ENCODE measurements at places on chromosomes 4 and X.
A peak's percentile ranks its signal among the peaks of the same experiment; 100 is the strongest.

- DNase-seq, result no peak
These were observed 93.7 kb downstream of the C4orf33 start for GRCh38 chr4:129189630-129190029.

- DNase-seq, result peak; percentile 64
These were observed 1.1 kb downstream of the CRMP1 start for GRCh38 chr4:5891563-5892322.

DNA sequence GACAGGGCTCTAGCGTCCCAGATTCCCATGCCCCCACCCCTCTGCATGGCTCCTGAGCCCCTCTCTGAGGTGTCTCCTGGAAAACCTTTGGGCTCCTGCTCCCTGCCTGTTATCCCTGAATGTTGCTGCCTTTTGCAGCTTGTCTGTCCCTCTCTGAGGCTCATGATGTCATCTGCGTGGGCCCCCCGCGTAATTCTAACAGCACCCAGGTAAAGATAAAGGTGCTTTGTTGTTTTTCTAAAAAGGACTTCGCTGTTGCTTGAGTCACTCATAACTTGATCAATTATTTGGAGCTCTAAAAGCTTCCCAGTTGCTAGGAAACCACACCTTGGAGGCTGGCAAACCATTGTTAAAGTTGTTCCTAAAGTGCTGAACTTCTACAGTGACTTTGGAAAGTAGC is 36.6 kb downstream of the WFS1 start:
- DNase-seq, result no peak

- DNase-seq, result no peak
These were observed 113.6 kb downstream of the GLUD2 start for GRCh38 chrX:121160987-121161386.

DNA sequence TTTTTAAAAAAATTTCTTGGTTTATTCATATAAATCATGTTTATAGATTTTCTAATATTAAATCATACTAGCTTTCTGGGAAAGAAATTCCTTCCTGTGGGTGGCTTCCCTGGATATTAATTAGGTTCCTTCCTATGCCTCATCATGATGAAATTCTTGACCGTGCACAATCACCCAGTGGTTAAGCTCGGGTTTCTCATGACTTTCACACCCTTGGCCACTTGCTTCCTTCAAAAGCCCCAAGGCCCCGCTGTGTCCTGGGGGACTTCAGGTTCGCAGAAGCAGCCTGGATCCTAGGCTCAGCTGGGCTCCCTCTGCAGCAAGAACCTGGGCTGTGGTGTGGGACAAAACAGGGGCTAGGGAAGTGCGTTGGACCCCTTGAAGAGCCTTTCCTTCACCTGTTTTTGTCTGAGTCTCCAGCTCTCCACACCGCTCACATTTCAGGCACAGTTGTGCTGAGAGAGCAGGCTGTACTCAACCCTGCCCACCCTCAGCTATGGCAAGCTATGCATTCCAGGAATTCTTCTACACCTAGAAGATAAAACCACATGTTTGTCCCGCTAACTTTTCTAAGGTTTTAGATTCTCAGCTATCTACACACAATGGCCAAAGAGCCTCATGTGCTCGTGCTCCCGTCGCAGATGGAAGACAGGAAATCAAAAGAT is 48.9 kb upstream of the TMSB15B start:
- DNase-seq, result no peak

DNA sequence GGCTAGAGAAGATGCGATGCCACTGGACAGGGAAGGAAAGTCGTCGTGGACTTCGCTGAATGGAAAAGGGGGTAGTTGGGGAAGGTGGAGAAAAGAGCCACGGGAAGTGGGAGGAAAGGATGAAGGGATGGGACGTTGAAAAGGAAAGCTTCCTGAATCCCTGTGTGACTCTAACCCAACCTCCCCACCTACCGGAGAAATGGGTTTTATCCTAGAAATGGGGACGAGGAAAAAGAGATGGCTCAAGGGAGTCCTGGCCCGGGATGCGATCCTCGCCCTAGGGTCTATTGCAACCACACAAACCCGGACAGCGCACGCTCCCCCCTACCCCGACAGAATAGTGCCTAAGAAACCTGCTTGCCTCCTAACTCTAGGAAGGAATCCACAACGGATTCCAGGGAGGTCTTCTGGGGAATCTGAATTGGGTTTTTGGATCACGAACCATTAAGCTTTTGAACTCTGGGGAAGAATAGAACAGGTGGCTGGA is 738 bp upstream of the TSPAN5 start:
- DNase-seq, result peak; percentile 64

DNA sequence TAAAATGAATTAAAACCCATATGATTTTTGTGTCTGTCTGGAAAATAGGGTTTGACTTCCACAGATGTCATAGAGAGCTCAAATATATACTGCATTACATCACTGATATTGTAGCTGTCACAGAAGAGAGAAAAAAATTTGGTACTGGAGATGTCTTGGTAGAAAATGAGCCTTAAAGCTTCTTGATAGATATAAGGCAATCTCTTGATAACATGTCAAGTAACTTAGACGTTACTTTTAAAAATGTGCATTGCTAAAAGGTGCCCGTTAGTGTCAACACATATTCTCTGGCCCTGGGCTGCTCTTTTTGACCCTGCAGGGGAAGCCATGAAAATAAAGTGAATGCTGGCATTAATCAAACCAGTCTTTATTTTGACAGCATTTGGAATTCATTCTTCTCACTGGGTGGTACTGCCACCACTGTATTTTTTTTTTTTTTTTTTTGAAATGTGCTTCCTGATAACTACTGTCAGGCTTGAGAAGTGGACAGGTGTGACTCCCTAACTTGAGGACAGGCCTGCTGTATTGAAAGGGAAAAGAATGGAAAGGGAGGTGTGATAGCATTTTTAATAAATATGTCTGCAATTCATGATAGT is 53.0 kb upstream of the RAPGEF2 start:
- DNase-seq, result no peak

- DNase-seq, result no peak
These were observed 8.4 kb downstream of the ZNF280C start for GRCh38 chrX:130260316-130260715.

DNA sequence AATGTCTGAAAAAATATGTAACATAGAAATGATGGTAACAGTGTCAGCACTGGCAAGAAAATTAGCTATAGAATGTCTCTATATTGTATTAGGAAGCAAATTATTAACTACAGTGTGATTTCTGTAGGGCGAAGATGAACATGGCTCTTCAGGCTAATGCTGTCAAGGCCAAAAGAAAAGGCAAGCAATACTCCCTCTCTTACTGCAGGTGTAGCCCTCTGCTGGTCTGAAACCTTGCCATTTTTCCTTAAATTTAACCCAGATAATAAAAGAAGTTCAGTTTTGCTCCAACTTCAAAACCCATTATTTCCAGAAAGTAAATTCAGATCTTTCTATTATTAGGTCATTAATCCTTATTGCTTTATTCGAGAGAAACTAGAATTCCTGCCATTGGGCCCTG is 215.9 kb downstream of the LRBA start:
- DNase-seq, result peak; percentile 15

DNA sequence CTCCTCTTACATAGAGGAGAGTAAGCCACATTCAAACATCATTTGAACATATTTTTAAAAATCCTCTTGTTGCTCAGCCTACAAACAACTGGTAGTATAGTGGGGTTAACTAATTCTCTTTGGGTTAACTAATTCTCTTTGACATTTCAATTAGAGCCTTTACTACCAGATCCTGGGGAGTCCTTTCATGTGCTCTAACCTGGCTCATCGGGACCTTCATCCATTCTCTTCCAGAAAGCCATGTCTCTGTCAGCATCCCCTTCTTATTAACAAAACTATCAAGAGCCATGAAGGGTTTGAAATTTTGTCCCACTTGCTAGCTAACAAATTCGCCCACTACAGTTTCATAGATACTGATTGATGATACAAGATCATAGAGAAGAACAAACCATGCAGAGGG is 349.8 kb upstream of the PABPC4L start:
- DNase-seq, result no peak

Measured in H7 (cell line).